Vagina (tissue), 2 donors: ENCODE measurements at places on chromosomes 5 and 9. TPM values are rescaled to one million over a fixed set of nuclear protein-coding genes. Genes with fewer than 3 reads are reported as not detected.
A peak's percentile ranks its signal among the peaks of the same experiment; 100 is the strongest.

GRCh38 chr9:98173181-98173580 is 19.3 kb downstream of the CORO2A start:
- DNase-seq: no peak
- peaks cover 9% of the 10 kb centered on the region for H3K4me1 ChIP-seq
- H3K27ac ChIP-seq: no peak overlapping the region
- H3K4me3 ChIP-seq: no peak overlapping the region
- H3K36me3 ChIP-seq: no peaks in the 10 kb centered on the region

GRCh38 chr9:75903785-75904360 is 13.4 kb downstream of the PCSK5 start:
- peak overlapping the region; percentile 4 for H3K27ac ChIP-seq
- H3K27me3 ChIP-seq: no peaks in the 10 kb centered on the region
- H3K4me3 ChIP-seq: no peak overlapping the region
- peaks cover 28% of the 10 kb centered on the region for H3K4me1 ChIP-seq
- no peak for DNase-seq
- H3K36me3 ChIP-seq: no peaks in the 10 kb centered on the region

- no peaks in the 10 kb centered on the region for H3K27me3 ChIP-seq
- no peaks in the 10 kb centered on the region for H3K4me1 ChIP-seq
- H3K36me3 ChIP-seq: no peaks in the 10 kb centered on the region
- no peak for DNase-seq
- H3K4me3 ChIP-seq: no peak overlapping the region
- no peak overlapping the region for H3K27ac ChIP-seq
These were observed 54.4 kb upstream of the PIK3R1 start for GRCh38 chr5:68161156-68161555.

DNA sequence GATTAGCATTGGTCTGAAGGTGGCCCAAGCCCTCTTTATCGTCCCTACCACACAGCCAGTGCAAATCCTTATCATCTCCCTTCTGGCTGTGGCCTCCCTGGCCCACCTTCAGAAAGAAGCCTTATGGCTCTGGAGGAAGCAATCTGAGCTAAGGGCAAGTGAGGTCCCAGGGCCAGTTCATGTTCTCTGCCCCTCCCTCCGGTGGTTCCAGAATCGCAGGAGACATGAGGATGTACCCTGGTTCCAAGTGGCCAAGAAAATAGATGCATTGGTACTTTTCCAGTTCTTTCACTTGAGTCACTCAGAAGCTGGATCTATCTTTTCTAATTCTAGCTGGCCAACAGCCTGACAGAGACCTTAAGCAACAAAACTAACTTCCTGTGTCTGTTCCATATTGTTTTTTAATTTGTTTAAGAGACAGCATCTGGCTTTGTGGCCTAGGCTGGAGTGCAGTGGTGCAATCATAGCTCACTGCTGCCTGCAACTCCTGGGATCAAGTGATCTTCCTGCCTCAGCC is 60.7 kb downstream of the LHFPL2 start:
- peak overlapping the region; percentile 10 for H3K27ac ChIP-seq
- DNase-seq: no peak
- peaks cover 34% of the 10 kb centered on the region for H3K4me1 ChIP-seq
- H3K4me3 ChIP-seq: no peak overlapping the region

DNA sequence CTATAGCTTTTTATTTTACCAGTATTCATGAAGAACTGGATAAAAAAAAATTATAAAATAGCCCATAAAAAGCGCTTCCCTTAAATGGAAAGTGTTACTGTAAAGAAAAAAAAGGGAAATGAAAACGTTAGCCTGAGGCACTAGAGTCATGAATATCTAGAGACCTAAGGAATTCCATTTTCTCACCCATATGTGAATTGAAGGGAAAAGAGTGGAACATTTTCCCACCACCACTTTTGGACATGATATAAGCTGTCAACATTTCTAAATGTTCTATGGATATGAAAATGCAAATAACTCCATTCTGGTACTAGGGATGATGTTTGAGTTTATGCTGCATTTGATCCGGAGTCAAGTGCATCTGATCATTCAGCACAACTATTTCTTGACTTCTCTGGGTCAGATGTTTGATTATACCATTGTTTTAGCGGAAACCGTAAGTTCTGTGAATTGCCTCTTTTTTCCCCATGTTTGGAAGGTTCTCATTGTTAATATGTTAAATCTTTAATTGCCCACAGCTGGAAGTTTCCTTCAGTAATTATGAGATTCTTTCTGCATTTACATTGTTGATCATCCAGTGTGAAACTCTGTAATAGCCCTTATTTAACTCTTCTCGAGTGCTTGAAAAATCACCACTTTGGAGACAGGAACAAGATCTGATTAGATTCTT is 467.4 kb upstream of the SEMA6A start:
- no peak overlapping the region for H3K27ac ChIP-seq
- no peak for DNase-seq
- H3K36me3 ChIP-seq: no peaks in the 10 kb centered on the region

- no peak overlapping the region for H3K4me3 ChIP-seq
- no peak for DNase-seq
- H3K27ac ChIP-seq: no peak overlapping the region
- no peaks in the 10 kb centered on the region for H3K27me3 ChIP-seq
These were observed 274.1 kb downstream of the HSPA4 start for GRCh38 chr5:133325864-133326263.

GRCh38 chr9:120845255-120845654 is 2.5 kb upstream of the PSMD5 start:
- H3K4me1 ChIP-seq: peaks cover 27% of the 10 kb centered on the region
- no peak overlapping the region for H3K4me3 ChIP-seq
- DNase-seq: no peak

DNA sequence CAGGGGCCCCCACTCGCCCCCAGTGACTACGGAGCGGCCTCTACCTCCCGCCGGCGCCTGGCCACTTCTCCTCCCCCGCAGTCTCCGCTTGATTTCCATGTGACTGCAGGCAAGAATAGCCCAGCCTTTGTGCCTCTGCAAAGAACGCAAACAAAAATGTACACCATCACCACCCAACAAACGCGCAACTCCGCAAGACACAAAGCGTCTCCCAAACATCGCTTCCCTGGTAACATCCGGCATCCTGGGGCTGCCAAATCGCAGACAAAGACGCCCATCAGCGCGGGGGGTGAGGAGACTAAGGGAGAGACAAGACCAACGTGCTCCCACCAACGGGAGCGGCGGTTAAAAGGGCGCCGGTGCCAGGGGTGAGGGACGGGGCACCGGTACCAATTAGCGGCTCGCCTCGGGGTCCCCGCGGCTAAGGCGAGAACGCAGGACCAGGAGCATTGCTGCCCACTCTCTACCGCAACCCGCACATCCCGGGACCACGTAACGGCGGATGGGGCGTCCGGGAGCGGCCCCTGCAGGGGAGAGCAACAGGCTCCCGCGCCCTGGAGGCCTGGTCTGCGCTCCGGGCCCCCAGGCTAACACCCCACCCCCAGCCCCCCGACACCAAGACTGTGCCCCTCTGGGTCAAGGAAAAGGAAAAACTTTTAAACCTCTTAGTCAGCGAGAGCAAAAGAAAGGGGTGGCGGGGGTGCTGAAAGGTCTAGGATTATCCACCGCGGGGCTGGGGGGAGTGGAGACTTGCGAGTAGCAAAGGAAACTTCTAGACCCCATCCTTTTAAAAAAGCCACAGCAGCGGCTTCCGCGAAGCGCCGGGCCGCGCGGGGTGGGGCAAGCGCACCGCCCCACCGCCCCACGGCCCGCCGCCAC is 885 bp downstream of the MPDZ start:
- H3K27me3 ChIP-seq: no peaks in the 10 kb centered on the region
- peak overlapping the region; percentile 87 for H3K27ac ChIP-seq
- no peaks in the 10 kb centered on the region for H3K36me3 ChIP-seq
- DNase-seq: no peak
- peaks cover 18% of the 10 kb centered on the region for H3K4me1 ChIP-seq

DNA sequence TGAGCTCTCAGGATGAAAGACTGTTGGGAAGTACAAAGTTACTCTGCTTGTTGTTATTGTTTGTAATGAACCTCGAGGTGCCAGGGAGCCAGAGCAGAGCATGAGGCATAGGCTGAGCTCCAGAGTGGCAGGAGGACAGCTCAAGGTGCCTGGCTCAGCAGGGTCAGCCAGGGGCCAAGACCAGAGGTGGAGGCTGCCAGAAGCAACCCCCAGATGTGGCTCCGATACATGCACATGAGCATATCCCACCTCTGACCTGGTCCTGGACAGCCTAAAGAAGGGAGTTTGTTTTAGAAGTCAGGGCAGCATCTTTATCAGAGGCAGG is 105.6 kb downstream of the PSD2 start:
- H3K36me3 ChIP-seq: no peaks in the 10 kb centered on the region
- H3K4me1 ChIP-seq: peaks cover 46% of the 10 kb centered on the region
- DNase-seq: no peak
- no peaks in the 10 kb centered on the region for H3K27me3 ChIP-seq
- no peak overlapping the region for H3K27ac ChIP-seq
- H3K4me3 ChIP-seq: no peak overlapping the region

DNA sequence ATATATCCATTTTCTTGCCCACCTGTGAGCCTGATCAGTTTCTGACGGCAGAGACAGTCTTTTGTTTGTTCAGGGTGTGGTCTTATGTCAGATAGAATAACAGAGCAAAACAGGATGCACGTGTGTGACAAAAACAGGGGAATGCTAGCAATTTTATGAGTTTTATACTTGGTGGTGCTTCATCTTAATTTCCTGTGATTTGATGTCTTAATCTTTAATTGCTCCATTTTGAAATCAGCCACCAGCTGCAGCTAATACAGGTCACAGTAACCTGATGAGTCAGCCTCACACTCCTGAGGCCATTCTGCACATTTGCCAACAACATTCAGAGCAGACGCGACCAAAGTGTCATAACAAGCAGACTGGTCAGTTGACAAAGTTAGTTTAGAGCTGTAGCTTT is 42.3 kb upstream of the JMY start:
- H3K27me3 ChIP-seq: no peaks in the 10 kb centered on the region
- no peaks in the 10 kb centered on the region for H3K36me3 ChIP-seq
- H3K4me1 ChIP-seq: peaks cover 26% of the 10 kb centered on the region
- H3K4me3 ChIP-seq: no peak overlapping the region

- no peak overlapping the region for H3K4me3 ChIP-seq
- H3K4me1 ChIP-seq: no peaks in the 10 kb centered on the region
- no peaks in the 10 kb centered on the region for H3K27me3 ChIP-seq
- H3K27ac ChIP-seq: no peak overlapping the region
- DNase-seq: no peak
- no peaks in the 10 kb centered on the region for H3K36me3 ChIP-seq
These were observed 150.6 kb downstream of the MACIR start for GRCh38 chr5:103409013-103409670.

- no peak for DNase-seq
- peaks cover 36% of the 10 kb centered on the region for H3K36me3 ChIP-seq
- H3K27me3 ChIP-seq: no peaks in the 10 kb centered on the region
- H3K27ac ChIP-seq: no peak overlapping the region
These were observed 2.9 kb upstream of the CAMSAP1 start for GRCh38 chr9:135910216-135910615.

DNA sequence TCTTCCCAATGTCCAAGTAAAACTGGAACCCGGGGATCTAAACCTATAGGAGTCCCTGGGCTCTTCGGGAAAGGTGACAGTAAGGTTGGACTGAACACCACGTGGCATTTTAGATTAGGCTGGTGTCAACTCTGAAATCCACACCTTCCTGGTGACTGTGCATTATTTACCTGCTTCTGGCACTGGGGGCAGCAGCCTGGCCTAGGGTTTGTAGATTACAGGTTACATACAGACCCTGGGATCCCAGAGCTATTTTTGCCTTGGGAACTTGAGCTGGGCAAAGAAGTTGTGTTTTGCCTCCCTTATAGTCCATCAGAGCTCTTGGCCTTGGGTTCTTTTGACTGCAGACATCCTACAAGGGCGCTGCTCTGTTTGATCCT is 173.2 kb downstream of the DAB2IP start:
- H3K4me3 ChIP-seq: no peak overlapping the region
- no peaks in the 10 kb centered on the region for H3K27me3 ChIP-seq
- peaks cover 4% of the 10 kb centered on the region for H3K4me1 ChIP-seq
- peak; percentile 49 for DNase-seq

DNA sequence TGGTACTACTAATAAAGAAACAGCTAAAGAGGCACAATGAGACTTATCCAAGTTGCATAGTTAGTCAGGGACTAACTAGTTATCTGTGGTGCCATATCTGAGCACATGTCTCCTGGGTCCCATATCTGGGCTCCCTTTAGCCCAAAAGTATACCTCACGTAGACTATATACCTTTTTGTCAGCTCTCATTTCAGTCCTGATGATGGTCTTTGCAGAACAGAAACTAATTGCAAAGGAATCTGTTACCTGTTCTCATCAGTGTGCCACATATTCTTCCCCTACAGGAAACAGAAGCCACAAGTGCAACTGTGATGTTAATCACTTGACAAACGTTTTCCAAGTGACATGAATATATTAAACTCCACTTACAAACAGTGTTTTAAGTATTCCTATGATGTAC is 395.2 kb downstream of the KIAA0825 start:
- no peaks in the 10 kb centered on the region for H3K27me3 ChIP-seq
- no peaks in the 10 kb centered on the region for H3K4me1 ChIP-seq
- no peaks in the 10 kb centered on the region for H3K36me3 ChIP-seq
- H3K27ac ChIP-seq: no peak overlapping the region
- DNase-seq: no peak

Gene TMEFF1
- not detected for total RNA-seq

Gene CCDC152
- not detected for total RNA-seq

Gene WDR38
- total RNA-seq: not detected

Gene NR4A3
- total RNA-seq: 23.3 TPM

Gene SLC22A4
- total RNA-seq: 1.7 TPM

Gene PTGDS
- 301 TPM for total RNA-seq

Gene FOXD4
- total RNA-seq: not detected

Gene FBLL1
- total RNA-seq: not detected

Gene KIAA1958
- total RNA-seq: 12.0 TPM

Gene EPB41L4B
- total RNA-seq: 4.7 TPM
